Motor neuron (in vitro differentiated cells): ENCODE measurements at places on chromosomes 16 and 17. TPM values are rescaled to one million over a fixed set of nuclear protein-coding genes. Genes with fewer than 3 reads are reported as not detected.

Gene NEUROD2
- total RNA-seq: 0.14 and 0.17 TPM in 2 replicates

Gene OR3A3
- 0.39 and 0.47 TPM in 2 replicates for total RNA-seq

Gene SRCIN1
- total RNA-seq: 14.3 and 14.7 TPM in 2 replicates

DNA sequence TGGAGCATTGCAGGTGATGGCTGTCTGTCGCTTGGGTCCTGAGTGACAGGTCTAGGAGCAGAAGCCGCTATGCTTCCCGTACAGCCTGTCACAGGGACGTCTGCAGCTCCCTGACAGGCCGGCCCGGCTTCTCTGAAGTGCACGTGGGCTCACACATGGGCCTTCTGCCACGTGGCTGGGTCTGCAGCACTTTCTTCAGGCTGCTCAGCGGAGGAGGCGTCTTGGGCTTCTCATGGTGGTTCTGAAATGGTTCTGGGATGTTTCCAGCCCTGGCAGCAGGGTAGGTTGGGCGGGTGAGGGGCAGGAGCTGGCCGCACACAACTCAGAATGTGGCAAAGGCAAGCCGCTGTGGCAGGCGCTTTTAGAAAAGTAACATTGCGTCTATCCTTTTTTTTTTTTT, 80.3 kb upstream of the ZNF750 start:
- no peak for ATAC-seq

DNA sequence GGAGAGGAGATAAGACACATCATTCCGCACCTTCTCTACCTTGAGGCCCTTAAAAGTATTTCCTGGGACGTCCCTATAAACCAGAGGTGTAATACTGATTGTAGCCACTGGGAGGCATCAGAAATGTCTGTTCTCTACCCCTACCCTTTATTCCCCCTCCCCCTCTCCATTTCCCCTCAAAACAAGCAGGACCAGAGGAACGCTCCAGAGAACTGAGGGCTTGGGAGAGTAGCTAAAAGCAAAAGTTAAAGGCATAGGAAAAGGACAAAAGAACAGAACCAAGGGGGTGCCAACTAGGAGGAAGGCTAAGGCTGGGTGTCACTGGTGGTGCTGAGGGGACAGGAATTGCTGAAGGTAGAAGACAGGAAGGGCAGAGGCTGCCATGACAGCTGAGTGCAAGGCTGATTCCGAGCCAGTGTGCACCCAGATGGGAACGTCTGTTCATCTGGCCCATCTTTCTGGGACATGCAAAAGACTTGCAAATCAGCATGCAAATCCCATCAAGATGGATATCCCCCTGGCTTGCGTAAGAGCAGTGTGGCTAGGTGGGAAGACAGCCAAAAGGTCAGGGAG, 6.7 kb downstream of the CAMTA2 start:
- peak; percentile 52 for ATAC-seq

Gene VWA3A
- total RNA-seq: 0.05 and 0.09 TPM in 2 replicates

Gene ARL5C
- 0.31 TPM in 1 of 2 replicates, not detected in the other for total RNA-seq

GRCh38 chr17:43599835-43600234, 53.7 kb upstream of the ETV4 start:
- ATAC-seq: no peak

DNA sequence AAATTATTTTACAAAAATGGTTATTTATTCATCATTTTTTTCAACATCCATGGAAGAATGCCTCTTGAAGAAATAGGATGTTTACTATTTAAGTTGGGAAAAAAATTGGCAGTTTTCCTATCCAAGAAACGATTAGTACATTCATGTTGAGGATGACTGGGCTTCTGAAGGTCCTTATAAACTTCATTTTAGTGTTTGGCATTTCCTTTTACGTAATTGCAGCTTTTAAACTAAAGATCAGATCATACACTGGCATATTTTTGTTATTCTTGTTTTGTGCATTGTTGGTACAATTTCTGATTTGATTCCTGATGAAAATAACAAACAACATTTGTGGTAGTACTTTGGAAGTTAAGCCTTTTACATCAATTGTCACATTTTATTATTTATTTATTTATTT, 11.5 kb downstream of the KCNJ16 start:
- no peak for ATAC-seq

- ATAC-seq: no peak
Observed at GRCh38 chr16:10930755-10931093, 11.5 kb downstream of the DEXI start.

- peak; percentile 72 for ATAC-seq
Observed at GRCh38 chr16:11205754-11206581, 50.0 kb downstream of the SOCS1 start.

Gene LGALS9
- total RNA-seq: 1.3 and 3.2 TPM in 2 replicates

DNA sequence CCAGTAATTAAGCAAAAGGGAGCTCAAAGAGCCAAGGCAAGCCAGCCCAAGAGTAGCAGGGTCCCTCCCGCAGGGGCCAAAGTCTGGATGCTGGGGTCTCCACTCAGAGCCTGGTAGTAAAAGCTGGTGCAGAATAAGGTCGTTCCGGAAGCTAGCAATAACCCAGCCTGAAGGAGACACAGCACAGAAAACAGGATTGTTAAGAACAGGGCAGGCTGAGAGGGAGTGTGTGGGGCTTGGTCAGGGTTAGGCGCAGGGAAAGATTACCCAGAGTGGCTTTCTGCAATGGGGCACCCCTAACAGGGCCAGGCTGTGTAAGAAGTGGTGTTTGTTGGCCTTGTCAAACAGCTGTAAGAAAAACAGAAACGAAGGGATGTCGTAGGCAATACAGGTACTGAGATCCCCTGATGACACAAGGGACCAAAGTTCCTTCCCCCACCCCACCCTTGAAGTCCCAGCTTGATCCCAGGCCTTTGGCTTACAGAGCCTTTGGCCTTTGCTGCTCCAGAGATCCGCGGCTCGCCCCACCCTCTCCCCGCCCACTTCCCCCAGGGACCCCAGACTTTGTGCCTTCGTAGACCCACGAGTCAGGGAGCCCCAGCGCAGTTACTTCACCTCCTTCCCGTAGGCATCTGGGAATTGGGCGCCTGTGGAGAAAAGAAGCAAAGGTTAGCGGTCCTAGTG, 712 bp downstream of the TMEM256 start:
- no peak for ATAC-seq

Gene MEIOB
- 0.56 and 1.9 TPM in 2 replicates for total RNA-seq

GRCh38 chr17:72465191-72466024, 344.6 kb downstream of the SOX9 start:
- peak; percentile 96 for ATAC-seq

- no peak for ATAC-seq
Observed at GRCh38 chr17:76163919-76164318, 22.9 kb upstream of the FOXJ1 start.

DNA sequence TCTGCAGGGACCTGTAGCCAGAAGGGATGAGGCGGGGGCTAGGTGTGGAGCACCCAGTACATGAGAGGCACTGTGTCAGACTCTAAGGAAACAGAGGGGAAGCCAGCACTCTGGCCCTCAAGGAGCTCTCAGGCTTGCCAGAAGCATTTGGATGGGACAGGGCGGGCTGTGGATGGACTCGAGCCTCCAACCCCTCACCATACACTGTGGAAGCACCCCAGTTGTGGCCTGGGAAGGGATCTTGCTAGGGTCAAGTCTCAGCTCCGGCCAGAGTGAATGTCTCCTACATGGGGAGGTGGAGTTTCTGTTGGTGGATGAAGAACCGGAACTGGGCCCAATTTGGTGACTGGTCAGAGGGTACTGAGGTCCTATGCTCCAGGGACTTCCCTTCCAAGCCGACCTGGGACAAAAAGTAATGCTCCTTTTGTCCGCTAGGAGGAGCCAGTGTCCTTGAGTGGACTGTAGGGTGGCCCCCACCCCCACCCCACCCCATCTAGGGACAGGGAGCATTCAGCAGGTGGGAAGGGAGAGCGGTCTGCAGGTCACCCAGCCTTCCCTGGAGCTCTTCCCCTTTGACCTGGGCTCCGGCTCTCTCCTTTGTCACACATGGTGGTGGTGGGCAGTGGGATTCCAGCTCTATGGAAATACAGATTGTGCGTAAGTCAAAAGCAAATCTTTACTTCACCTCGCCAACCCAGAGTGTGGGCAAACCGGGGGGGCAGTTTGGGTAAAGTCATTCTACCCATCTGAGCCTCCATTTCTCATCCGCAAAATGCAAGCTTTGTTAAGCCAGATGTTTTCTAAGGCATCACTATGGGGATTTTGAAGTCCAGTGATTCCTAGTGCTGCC, 20.4 kb upstream of the PHB1 start:
- no peak for ATAC-seq

DNA sequence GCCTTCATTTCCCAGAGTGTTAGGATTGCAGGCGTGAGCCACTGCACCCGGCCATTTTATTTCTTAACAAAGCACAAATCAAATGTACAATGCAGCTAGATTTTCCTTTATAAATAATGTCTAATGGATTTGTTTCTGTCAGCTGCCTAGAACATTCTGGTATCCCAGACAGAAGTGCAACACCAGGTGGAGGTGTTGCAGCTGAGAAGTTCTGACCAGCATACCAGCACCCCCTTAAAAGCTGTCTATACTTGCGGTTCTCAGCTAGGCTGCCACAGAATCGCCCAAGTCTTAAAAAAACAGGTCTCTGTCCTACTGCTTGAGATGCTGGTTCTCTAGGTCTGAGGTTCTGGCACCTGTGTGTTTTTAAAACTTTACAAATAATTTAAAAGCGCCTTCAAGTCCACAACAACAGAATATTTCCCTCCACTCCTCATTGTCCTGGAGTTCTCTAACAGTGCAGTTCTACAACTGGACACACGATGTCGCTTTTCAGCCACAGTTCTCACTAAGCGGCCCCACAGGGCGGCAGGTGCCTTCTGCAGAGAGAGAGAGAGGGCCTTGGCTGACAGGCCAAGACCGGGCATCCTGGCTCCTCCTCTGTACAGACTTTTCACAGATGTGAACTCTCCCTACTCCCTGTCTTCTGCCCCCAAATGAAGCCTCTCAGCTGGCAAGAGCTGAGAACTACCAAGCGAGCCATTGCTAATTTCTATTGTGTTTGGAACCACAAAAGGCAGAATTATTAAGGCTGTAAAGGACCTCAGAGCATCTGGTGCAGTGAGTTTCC, 32.6 kb upstream of the MEOX1 start:
- ATAC-seq: peak; percentile 91

Gene ZNF668
- 14.8 and 17.6 TPM in 2 replicates for total RNA-seq

- no peak for ATAC-seq
Observed at GRCh38 chr17:40953881-40954280, 12.9 kb downstream of the KRT39 start.

Gene KCNH6
- total RNA-seq: 0.05 and 0.13 TPM in 2 replicates
